ENCODE measurements at places on chromosomes 1 and 21.

- DNase-seq, result no peak
These were observed 34.6 kb downstream of the TGFBR3 start for GRCh38 chr1:91851130-91852010.

DNA sequence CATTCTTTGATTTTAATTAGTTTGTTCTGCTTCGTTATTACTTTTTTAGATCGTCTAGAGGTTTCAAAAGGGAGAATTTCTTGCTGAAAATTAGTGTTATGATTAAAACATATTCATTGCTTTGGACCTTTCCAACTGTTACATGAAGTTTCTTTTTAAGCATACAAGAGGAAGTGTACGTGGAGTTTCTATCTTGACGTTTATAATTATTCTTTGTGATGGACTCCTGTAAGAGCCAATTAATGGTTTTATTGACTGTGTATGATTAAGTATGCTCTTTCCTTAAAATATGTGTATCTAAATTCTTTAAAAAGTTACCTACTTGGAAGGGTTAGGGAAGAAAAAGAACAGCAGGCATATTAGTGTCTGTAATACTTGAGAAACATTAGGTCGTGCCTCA, 37.8 kb downstream of the SPEN start:
- no peak for DNase-seq

DNA sequence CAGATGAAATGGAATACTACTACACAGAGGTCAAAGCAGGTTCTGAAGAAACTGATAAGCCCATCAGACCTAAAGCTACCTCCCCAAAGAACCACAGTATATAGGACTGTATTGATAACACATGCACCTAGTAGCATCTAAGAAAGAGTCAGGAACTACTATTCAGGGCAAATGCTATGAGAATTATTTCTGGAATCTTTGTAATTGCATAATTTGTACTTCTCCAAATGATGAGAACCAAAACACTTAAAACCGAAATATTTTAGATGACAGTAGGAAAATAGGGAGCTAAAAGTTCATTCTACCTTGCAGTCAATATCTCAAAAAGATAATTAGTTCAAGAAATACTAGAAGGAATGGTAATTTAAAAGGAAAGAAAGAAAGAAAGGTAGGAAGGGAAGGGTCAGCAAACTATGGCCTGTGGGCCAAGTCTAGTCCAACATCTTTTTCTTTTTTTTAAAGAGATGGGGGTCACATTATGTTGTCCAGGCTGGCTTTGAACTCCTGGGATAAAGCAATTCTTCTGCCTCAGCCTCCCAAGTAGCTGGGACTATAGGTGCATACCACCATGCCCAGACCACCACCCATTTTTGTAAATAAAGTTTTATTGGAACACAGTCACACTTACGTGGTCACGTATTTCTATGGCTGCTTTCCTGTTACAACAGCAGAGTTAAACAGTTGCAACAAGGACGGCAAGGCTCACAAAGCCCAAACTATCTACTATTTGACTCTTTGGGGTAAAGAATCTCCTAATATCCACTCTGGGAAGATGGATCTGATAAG, 24.0 kb downstream of the EGLN1 start:
- no peak for DNase-seq

- DNase-seq, result no peak
These were observed 14.8 kb downstream of the ATP1B1 start for GRCh38 chr1:169121146-169121923.

DNA sequence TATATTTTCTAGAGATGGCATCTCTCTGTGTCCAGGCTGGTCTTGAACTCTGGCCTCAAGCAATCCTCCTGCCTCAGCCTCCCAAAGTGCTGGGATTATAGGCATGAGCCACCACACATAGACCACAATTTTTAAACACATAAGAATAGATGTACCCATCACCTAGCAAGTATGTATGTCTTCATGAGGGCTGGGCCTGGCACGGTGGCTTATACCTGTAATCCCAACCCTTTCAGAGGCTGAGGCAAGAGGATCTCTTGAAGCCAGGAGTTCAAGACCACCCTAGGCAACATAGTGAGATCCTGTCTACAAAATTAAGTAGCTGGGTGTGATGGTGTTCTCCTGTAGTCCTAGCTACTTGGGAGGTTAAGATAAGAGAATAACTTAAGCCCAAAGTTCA, 13.8 kb downstream of the UQCRH start:
- DNase-seq, result peak; percentile 22

Measured in activated effector memory CD4-positive, alpha-beta T cell treated with anti-CD3 and anti-CD28 coated beads, Interleukin-2, amount 50 U/mL, for 16 hours (primary cell).